ENCODE measurements at places on chromosomes 1 and 21.

DNA sequence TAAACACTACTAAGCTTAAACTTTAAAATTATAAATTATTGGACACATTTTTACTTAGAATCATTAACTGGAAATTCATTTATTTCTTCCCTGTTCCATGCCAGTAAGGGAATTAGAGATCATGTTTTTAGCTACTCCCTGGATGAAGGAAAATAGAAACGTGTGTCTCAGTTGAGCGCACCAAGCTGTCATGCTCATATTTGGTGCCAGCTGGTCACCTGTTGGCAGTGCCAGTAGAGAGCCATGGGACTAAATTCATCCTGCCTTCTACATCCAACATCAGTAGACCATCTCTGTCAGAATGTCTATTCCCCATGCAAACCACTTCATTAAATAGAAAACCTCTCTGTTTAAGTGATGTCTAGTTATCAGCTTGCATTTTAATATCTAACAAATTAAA is 17.4 kb upstream of the SLC22A15 start:
- DNase-seq: no peak

DNA sequence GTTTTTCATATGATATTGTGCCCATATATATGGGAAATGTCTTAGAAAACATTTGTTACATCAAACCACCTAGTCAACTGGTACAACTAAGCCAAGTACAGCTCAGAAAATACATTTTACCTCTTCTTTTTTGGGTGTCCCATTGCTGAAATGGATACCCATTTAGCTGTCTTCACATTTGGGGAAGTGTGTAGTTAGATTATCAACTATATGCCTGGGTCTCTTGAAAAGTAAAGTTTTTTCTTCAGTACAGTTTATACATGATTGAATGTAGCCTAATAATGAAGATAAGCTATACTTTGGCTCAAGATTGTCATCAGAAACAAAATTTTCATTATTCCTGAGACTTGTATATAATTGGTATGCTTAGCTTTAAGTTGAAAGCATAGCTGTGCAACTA is 2.0 kb downstream of the AGO3 start:
- DNase-seq: no peak

DNA sequence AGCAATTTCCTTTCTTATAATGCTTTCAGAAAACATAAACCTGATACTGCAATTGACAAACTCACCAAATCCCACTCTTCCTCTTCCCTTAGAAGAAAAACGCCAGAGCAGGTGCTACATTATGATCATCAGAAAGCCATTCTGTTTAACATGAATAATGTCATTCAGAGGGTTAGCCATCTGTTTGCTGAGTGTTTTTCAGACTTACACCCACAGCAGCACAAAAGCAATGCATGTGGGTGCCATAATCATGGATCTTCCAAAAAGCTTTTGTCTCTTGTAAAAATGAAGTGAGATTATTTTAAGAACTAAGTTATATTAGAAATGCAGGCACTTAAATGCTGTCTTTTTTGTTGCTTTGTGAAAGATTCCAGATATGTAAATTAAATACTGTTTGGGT is 204.6 kb upstream of the TMPRSS15 start:
- DNase-seq: no peak

DNA sequence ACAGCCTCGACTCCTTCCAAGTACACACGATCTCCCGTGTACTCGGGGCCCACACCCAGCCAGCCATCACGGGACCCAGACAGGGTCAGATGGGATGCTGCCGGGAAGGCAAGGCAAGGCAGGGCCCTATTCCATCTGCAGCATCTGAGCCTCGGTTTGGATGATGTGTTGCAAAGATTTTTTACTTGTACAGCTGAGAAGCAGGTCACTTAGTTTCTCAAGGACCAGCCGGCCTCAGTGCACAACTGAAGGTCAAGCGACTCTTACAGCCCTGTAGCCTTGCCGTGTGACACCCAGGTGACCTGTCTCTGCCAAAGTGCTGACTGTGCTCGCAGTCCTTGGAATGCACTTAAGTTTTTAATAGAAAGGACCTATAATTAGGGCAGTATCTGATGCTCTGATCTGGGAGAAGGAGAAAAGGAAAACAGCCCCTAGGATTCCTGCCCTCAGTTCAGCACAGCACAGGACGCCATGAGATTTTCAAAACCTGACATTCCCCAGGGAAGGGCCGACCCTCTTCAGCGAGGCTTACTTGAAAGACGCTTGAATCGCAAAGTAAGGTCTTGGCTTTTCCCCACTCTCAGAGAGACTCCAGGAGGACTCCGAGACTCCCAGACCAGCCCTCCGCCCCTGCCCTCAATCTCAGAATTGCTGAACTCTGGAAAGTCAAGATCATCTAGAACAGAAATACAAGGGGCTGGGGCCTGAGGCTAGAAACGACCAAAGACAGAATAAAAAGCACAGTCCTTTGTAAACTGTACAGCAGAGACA is 1.3 kb downstream of the GPR157 start:
- no peak for DNase-seq

- DNase-seq: no peak
These were observed 758 bp downstream of the PTBP2 start for GRCh38 chr1:96722161-96722922.
